ENCODE measurements at places on chromosomes 2 and 18.

DNA sequence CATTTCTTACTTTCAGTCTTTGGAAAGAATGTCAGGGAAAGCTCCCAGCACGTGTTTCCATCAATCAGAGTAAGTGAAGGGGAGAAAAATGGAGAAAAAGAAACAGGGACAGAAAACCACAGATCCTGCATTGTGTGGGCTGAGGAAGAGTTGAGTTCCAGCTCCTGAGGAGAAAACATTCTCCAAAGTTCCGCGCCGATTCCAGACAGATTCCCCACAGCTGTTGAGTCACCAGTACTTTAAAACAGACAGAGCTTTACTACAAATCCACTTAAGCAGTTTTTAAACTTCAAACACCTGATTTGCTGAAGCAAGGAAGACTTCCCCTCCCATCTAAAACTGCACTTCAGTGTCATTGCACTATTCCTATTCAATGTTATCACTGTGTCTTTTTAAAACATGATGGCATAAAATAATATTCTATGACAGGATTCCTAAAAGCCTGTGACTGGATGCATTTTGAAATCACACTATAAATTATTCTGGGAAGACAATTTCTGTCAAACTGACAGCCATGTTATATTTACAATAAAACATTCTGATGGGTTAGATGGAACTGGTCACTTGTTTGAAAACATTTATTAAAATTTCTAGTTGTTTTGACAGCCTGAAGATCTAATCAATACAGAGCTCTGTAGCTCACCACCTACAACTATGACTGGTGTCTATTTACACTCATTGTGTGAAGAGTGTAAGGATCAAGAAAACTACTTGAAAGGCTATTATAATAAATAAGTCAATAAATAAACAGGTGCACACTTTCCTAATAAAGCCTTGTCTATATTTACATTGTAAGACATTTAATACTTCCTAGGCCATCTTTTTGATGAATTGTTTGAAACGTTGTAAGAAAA is 40.9 kb downstream of the TCF4 start:
- DNase-seq, result peak; percentile 2

DNA sequence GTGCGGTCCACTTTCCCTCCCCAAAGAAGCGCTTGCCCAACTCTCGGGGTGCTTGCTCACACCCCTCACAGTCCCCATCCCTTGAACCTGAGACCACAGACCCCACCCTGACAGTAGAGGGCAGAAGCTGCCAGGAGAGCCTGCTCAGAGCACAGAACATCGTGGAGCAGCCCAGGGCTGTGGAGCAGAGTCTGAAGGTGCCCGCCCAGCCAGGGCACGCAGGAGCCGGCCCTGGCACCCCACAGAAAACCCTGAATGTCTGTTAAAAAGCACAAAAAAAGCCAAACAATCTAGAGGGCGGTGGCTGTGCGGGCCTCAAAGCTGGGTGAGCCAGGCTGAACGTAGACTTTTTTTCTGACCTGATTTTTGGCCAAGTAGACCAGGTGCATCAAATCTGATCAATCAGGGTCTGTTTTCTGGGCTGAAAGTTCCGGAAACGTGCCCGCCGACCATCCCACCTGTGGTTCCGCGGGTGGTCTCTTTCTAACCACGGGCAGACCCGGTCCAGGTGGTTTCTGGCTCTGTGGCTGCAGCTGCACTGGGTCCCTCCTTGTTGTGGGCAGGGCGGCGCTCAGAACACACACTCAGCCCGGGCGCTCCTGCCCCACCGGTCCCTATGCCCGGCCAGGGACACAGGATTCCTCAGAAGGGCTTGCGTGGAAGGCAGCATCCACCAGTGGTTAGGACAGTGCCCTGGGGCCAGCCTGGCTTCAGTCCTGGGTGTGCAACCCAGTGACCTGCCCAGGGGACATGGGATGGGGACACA is 66.3 kb downstream of the SLC66A2 start:
- DNase-seq, result no peak

GRCh38 chr2:144460727-144461307 is 59.1 kb downstream of the ZEB2 start:
- DNase-seq, result no peak

DNA sequence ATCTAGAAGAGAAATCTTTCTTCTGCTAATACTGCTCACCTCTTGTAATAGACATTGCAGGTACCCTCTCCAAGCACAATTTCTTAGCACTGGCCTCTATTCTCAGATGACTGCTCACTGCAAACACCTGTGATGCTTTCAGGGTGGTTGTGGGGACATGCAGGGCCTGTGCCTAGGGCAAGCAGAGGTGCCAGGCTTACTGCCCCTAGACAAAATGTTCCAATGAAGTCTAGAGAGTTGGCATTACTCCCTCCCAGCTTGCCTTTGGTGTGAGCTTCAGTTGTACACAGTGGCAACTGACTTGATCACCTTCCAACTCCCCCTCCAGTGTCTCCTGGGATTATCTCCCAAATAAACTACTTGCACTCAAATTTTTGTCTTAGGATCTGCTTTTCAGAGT is 12.9 kb upstream of the TXNDC2 start:
- no peak for DNase-seq

DNA sequence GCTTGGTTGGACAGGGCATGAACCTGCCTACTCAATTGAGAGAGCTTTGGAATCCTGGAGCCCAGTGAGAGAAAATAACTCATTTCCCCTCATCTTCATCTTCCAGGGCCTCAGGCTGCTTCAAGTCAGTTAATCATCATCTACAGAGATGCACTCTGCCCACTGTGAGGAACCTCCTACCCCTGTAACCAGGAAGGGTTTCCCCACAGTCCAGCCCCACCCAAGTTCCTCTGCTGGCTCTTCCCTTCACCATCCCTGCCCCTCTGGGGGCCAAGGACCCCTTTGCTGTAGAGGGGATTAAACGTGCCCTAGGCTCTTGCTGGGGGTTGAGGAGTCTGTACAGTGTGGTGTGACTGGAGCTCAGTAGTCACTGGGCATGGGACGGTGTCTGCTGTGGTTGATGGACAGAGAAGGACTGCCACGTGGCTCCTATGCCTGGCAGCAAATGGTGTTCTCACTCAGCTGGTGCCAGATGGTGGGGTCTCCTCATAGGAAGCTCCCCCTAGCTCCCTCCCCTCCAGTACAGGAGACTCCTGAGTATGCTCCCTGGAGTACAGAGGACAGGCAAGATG is 29.5 kb upstream of the LGALSL start:
- no peak for DNase-seq

GRCh38 chr2:12931186-12931844 is 214.6 kb downstream of the TRIB2 start:
- no peak for DNase-seq

- DNase-seq, result no peak
These were observed 159.3 kb downstream of the CYRIA start for GRCh38 chr2:16506366-16506765.

- DNase-seq, result no peak
These were observed 36.0 kb downstream of the PHLPP1 start for GRCh38 chr18:62751341-62751821.

- DNase-seq, result no peak
These were observed 272.2 kb downstream of the PRKCE start for GRCh38 chr2:45923701-45924100.

DNA sequence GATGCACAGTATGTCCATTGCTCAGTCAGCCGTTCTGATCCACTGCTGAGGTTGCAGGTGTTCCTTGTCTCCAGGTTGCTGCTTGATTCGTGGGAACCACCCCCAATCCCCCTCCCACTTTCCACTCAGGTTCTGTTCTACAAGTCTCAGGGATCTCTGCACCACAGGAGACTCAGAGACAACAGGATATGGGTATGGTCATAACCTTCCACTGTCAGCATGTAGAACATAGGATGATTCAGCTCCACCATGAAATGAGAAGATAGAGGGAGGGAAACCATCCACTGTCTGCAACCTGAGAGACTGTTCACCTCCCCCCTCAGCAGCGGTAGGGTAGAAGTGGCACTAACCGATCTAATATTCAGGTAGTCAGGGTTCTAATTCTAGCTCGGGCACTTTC is 19.0 kb upstream of the KLF7 start:
- no peak for DNase-seq

Measured in T1000 (cell line).